ENCODE measurements at places on chromosomes 7 and 10. TPM values are rescaled to one million over a fixed set of nuclear protein-coding genes. Genes with fewer than 3 reads are reported as not detected.

DNA sequence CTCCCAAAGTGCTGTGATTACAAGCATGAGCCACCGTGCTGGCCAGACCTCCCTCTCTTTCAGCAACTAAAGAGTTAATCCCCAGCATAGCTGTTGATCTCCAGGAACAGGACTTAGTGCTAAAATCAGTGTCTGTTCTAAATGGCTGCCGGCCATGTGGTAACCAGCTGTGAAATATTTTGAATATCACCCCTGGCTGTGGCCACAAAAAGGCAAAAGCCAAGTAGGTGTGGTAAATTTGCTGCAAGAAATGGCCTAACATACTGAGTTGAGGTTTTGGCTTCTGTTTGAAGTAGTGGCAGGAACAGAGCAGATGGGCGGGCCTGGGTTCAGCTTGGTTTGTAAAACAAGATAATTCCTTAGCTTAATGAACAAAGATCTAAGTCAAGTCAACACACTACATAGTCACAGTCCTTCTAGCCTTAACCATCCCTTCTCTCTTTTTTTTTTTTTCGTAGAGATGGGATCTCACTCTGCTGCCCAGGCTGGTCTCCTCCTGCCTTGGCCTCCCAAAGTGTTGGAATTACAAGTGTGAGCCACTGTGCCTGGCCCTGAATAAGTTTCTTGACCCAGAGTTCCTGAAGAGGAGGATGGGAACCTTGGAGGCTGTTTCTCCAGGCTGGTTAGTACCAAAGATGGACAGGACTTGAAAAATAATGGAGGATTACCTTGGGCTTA is 22.7 kb upstream of the AGFG2 start:
- DNase-seq, result no peak

Gene GFRA1
- total RNA-seq, result 8.7 TPM

Gene ZNF239
- total RNA-seq, result 12.3 TPM

- DNase-seq, result no peak
Measured at GRCh38 chr10:28400681-28401080, 97.8 kb upstream of the MPP7 start.

Data from progenitor cell of endocrine pancreas (in vitro differentiated cells).